Right renal cortex interstitium (tissue), 3 donors: ENCODE measurements at places on chromosomes 4 and X. TPM values are rescaled to one million over a fixed set of nuclear protein-coding genes. Genes with fewer than 3 reads are reported as not detected.
A peak's percentile ranks its signal among the peaks of the same experiment; 100 is the strongest.

DNA sequence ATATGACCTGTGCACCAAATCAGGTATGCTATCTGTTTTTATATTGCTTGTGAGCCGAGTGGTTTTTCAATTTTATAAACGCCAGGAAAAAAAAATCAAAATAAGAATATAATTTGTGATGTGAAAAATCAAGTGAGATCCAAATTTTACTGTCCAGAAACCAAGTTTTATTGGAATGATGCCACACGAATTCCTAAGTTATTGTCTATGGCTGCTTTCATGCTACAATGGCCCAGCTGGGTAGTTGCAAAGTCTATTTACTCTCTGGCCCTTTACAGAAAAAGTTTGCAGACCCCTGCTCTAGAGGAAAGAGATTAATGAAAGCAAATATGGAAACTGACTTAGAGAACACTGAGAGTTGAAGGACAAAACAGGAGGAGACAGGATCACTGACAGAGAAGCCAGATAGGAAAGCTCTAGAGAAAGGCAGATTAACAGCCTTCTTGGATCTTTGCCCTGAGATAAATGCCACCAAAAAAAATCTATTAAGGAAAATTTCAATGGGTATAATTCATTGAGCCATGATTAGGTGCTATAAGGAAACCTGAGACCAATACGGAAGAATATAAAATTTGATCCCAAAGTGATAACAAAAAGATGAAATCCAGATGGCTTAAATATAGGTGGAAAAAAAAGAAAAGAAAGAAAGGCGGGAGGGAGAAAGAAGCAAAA lies 29.8 kb downstream of the PRSS12 start:
- DNase-seq = no peak

DNA sequence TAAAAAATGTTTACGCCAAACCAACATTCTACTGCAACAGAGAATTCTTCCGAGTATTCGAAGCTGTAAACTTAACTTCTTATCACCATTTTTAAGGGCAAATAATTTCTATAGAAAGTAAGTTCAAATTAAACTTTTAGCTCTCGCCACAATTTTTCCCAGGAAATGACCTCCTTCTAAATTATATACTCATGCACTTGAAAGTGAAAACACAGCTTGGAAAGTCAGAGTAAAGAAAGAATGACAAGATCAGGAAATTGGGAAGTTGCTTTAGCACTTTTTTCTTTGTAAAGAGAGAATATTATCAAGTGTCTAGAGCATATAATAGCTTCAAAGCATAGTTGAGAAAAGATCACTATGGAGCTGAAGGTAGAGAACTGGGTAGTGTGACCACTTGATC lies 1.2 kb downstream of the CYBB start:
- DNase-seq = no peak

NPY2R gene
- polyA plus RNA-seq = 0.89 TPM

UGT2B7 gene
- polyA plus RNA-seq = 96.3 TPM

DNA sequence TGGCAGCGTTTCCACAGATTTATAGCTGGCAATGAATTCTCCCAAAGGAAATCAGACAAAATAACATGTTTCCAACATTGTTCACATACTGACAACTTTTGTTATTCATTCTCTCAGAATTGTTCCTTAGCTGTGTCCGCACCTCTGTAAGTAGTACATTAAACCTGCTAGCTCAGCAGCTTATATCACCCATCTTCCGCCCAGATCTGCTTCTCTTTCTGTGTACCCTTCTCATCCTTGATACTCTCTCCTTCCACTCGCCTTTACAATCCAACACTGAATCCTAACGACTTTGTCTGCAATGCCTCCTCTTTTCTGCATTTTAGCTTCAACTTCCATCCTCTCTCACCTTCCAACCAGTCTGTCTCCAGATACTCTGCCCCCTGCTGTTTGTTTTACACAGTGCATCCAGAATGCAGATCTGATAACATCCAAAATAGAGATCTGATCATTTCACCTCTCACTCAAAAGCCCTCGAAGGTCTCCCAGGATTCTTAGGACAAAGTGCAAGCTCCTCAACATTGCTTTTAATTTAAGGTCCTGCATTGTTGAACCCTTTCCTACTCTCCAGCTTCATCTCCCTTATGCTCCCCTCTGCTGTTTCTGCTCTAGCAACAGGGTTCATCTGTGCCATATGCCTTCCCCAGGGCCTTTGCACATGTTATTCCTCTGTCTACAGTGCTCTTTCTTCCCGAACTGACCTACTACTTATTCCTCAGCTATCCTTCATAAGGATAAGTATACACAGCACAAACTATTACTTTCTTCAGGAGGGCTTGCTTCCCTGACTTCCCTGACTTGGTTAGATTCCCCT lies 67.3 kb upstream of the VBP1 start:
- DNase-seq = peak; percentile 0

C4orf17 gene
- 0.55 TPM for polyA plus RNA-seq

EFHC2 gene
- 11.1 TPM for polyA plus RNA-seq

DNA sequence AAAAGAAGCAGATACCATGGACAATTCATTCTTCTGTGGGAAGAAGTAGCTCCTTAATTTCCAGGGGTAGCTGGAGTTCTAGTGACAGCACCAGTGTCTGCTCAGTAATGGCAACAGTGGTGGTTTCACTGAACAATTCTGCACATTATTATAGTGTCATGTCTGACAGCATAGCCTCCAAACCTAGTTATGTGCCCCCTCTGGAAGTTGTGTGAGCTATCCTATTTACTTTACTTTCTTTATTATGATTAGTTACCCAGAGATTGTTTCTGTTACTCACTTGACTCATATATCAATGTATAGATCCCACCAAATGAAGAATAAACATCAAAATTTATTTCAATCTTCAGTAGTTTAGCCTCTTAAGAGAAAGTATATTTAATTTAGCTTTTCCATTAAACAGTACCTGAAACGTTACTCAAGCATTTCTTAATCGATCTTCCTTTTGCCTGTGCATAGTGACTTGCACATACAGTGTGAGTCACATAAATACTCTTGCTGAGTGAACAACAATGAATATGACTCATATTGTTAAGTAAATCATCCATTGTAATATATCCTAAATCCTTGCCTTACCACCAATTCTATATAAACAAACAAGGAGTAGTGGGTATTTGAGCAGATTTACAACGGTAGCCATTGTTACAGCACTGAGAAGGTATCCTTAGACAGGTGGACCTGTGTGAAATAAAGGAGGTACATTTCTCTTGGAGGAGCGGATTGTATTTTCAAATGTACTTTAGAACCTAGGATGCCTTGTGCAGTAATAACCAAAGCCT lies 534.7 kb downstream of the ANKRD50 start:
- DNase-seq = no peak

DNA sequence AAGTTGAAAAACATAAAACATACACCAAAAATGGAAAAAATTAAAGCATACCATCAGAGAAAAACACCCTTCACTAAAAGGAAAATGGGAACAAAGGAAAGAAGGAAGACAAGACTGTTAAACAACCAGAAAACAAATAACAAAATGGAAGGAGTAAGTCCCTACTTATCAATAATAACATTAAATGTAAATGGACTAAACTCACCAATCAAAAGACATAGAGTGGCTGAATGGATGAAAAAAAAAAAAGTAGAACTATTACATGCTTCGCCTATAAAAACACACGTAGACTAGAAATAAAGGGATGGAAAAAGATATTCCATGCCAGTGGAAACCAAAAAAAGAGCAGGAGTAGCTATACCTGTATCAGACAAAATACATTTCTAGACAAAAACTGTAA lies 19.4 kb upstream of the TMSB15A start:
- DNase-seq = no peak

SMIM31 gene
- 0.24 TPM for polyA plus RNA-seq

GRCh38 chrX:45077748-45078424 lies 122.8 kb downstream of the DIPK2B start:
- DNase-seq = no peak
